Mucosa of gallbladder (tissue), 1 donor: ENCODE measurements at places on chromosomes 3 and 15. TPM values are rescaled to one million over a fixed set of nuclear protein-coding genes. Genes with fewer than 3 reads are reported as not detected.

Gene CFAP44
- total RNA-seq: 8.8 TPM

Gene MNS1
- total RNA-seq: 2.2 TPM

Gene OR5K2
- not detected for total RNA-seq

Gene HPS3
- total RNA-seq: 26.8 TPM

GRCh38 chr3:43161684-43162229 lies 55.9 kb upstream of the POMGNT2 start:
- DNase-seq: no peak

DNA sequence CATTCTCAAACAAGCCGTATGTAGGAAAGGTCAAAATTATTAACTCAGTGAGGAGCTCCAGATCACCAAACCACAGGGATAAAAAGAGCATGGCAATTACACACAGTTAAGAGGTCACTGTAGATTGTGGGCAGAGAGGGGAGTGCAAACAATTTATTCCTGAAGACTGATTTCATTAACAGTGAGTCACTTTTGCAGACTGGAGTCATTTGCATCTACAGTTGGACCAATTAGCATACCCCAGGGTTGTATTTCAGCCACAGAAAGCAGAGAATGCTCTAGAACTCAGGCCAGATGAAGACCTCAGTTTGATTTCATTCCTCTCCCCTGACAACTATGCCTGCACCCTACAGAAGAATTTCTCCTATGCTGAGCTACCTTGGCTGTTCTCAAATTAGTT lies 40.1 kb downstream of the SETMAR start:
- DNase-seq: no peak

DNA sequence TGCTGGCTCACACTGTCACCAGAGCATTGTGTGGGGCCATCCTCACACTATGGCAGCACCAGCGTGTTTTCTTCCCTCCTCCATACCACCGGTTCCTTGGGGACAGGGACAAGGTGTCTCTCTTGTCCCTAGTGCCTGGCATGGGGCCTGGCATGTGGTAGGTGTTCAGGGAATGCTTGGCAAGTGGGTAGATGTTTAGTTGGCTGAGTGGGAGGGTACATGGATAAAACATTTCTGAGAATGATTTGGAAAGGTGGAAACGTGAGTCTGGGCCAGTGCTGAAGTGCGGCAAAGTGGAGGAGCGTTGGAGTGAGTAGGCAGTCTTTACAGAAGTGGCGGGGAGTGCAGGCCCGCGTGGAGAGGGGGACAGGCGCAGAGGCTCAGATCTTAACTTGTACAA lies 15.0 kb downstream of the SNAPC5 start:
- no peak for DNase-seq

DNA sequence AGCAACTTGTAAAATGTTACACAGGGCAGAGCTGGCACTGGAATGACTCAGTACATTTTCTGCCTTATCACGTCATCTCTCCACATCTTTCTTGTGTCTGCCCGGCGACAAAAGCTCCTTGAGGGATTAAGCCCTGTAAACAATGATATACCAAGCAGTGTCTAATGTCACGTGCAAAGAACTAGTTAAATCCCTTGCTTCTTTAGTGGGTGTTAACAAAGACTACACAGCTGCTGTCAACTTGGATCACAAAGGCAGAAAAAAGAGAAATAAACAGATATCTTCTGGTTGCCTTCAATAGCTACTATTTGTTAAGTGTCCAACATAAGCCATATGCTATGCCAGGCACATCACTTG lies 48.1 kb upstream of the FRMD4B start:
- no peak for DNase-seq

GRCh38 chr3:124428372-124429128 lies 301.7 kb upstream of the UMPS start:
- no peak for DNase-seq

- no peak for DNase-seq
These were observed 4.2 kb downstream of the RPL15 start for GRCh38 chr3:23921052-23921511.

- no peak for DNase-seq
These were observed 42.3 kb downstream of the RSRC1 start for GRCh38 chr3:158152186-158152585.

- no peak for DNase-seq
These were observed 65.9 kb upstream of the KLHL25 start for GRCh38 chr15:85860394-85861161.

- DNase-seq: no peak
These were observed 9.5 kb downstream of the ANAPC13 start for GRCh38 chr3:134476306-134476705.

- DNase-seq: no peak
These were observed 29.6 kb downstream of the FNDC3B start for GRCh38 chr3:172068977-172069376.
